ENCODE measurements at places on chromosomes 2 and 18. TPM values are rescaled to one million over a fixed set of nuclear protein-coding genes. Genes with fewer than 3 reads are reported as not detected.

The ADNP2 gene
- 4.6 TPM for total RNA-seq

The TXNDC2 gene
- total RNA-seq, result not detected

The TMBIM1 gene
- total RNA-seq, result 152 TPM

The FOXI3 gene
- total RNA-seq, result not detected

The STAT4 gene
- 0.56 TPM for total RNA-seq

The LAPTM4A gene
- total RNA-seq, result 68.2 TPM

The IER3IP1 gene
- total RNA-seq, result 9.3 TPM

The ANKRD62 gene
- total RNA-seq, result not detected

The MAL gene
- 0.71 TPM for total RNA-seq

The GAL3ST2 gene
- 0.16 TPM for total RNA-seq

The ARHGAP28 gene
- total RNA-seq, result 8.8 TPM

The CD8B2 gene
- total RNA-seq, result not detected

The IL36A gene
- total RNA-seq, result not detected

The SULT1C4 gene
- total RNA-seq, result 4.2 TPM

The FLACC1 gene
- total RNA-seq, result 1.7 TPM

The LYG2 gene
- not detected for total RNA-seq

The SLC30A3 gene
- 0.92 TPM for total RNA-seq

The PPM1G gene
- 70.6 TPM for total RNA-seq

The UGGT1 gene
- 38.0 TPM for total RNA-seq

The INPP5D gene
- total RNA-seq, result 3.2 TPM

The CD8A gene
- total RNA-seq, result 0.81 TPM

The TTC21B gene
- 16.7 TPM for total RNA-seq

The RIOK3 gene
- total RNA-seq, result 90.0 TPM

The SERPINB11 gene
- not detected for total RNA-seq

The UGT1A8 gene
- not detected for total RNA-seq

The ADGRF3 gene
- total RNA-seq, result 0.17 TPM

The ASB18 gene
- total RNA-seq, result 1.7 TPM

The GCKR gene
- not detected for total RNA-seq

The C2orf72 gene
- total RNA-seq, result not detected

The RAX gene
- not detected for total RNA-seq

The REL gene
- total RNA-seq, result 6.9 TPM

The CHST9 gene
- total RNA-seq, result 0.07 TPM

The NDC80 gene
- total RNA-seq, result 0.21 TPM

The LCT gene
- total RNA-seq, result 0.04 TPM

The SPTBN1 gene
- total RNA-seq, result 180 TPM

The FIGN gene
- total RNA-seq, result 1.2 TPM

The SCN9A gene
- 0.36 TPM for total RNA-seq

The LIMS4 gene
- total RNA-seq, result 4.5 TPM

The TNFRSF11A gene
- 1.3 TPM for total RNA-seq

The SLC8A1 gene
- 2.9 TPM for total RNA-seq

The VWA3B gene
- 0.24 TPM for total RNA-seq

The GTF2A1L gene
- total RNA-seq, result not detected

The NEU2 gene
- total RNA-seq, result not detected

The VSNL1 gene
- total RNA-seq, result 0.27 TPM

The CYRIA gene
- 16.8 TPM for total RNA-seq

The TRIM43 gene
- total RNA-seq, result not detected

The MAP3K2 gene
- total RNA-seq, result 26.4 TPM

The WBP1 gene
- 41.3 TPM for total RNA-seq

The TUBA3E gene
- not detected for total RNA-seq

The OSR1 gene
- total RNA-seq, result 3.2 TPM

The ATP6V1B1 gene
- total RNA-seq, result 0.22 TPM

The RPL37A gene
- total RNA-seq, result 2,701 TPM

The CCBE1 gene
- total RNA-seq, result 0.77 TPM

The REG3G gene
- total RNA-seq, result not detected
